ENCODE measurements at places on chromosomes 1 and 21.

GRCh38 chr1:65412256-65412983 lies 8.0 kb upstream of the LEPR start:
- DNase-seq = peak; percentile 37

- no peak for DNase-seq
Observed at GRCh38 chr1:25862785-25863485, 3.7 kb upstream of the AUNIP start.

- no peak for DNase-seq
Observed at GRCh38 chr1:25729045-25729444, 70.9 kb upstream of the SELENON start.

DNA sequence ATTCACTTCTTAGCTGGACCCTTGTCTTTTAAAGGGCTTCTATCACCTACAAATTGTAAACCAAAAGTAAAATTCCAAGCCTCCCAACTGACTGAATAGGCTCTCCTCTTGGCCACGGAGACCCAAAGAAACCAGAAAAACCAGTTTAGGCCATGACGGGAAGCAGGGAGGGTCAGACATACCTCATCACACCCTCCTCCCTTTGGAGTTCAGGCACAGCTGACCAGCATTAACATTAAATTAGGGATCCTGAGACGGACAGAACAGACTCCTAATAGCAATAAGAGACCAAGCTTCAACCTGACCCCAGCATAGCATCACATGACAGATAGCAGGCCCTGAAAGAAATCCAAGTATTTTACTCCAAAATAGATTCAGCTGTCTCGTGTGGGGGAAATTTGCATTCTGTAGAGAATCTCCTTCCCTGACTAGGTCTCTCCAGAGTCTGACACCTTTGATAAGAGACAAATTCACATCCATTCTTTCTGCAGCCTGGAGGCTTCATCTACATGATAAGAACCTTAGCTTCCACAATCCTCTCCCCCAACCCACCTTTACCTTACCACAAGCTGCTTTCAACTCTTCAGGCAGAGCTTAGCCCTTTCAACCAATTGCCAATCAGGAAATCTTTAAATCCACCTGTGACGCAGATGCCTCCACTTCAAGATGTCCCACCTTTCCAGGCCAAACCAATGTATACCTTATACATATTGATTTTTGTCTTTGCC lies 177.1 kb upstream of the RAB4A start:
- no peak for DNase-seq

- DNase-seq = no peak
Observed at GRCh38 chr1:185776522-185776921, 42.3 kb downstream of the HMCN1 start.

- DNase-seq = no peak
Observed at GRCh38 chr1:226226601-226227000, 3.1 kb downstream of the MIXL1 start.

DNA sequence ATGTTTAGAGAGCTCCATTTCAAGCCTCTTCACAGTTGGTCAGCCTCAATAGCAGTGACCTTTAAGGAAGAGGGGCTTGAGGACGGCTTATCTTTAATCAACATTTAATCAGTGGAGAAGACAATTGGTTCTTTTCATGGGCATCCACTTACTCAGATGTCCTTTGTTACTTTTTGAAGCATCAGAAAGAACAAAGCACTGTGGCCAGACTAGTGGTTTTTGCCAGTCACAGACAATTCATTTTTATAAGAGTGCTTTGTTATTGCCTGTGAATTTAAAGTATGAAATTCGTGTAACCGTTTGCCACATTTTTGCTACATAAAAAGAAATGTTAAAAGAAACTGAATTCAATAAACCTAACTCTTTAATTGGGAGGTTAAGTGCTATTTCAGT lies 222.8 kb downstream of the TPR start:
- no peak for DNase-seq

GRCh38 chr1:19483261-19483660 lies 2.1 kb downstream of the CAPZB start:
- no peak for DNase-seq

DNA sequence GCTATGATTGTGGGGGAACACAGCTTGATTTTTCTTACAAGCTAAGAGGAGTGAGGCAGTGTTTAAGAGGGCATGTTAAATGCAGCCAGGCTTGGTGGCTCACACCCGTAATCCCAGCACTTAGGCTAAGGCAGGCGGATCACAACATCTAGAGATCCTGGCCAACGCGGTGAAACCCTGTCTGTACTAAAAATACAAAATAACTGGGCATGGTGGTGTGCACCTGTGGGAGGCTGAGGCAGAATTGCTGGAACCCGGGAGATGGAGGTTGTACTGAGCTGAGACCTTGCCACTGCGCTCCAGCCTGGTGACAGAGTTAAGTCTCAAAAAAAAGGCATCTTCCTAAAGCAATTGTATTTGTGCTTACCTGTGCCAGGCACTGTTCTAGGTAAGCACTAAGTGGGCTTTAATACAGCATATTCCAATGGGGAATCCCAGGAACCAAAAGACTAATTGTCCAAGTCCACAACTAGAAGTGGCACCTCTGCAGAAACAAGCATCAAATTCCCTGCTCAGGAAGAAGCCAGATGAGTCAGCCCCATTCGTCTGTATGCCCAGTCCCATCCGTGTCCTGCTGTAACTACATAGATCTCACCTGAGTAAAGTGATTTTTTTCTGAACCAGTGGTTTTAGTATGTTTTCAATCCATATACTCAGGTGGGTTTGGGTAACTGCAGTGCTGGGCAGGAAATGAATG lies 4.6 kb downstream of the RCC1 start:
- DNase-seq = no peak

GRCh38 chr1:239840790-239841189 lies 250.9 kb upstream of the FMN2 start:
- DNase-seq = no peak

DNA sequence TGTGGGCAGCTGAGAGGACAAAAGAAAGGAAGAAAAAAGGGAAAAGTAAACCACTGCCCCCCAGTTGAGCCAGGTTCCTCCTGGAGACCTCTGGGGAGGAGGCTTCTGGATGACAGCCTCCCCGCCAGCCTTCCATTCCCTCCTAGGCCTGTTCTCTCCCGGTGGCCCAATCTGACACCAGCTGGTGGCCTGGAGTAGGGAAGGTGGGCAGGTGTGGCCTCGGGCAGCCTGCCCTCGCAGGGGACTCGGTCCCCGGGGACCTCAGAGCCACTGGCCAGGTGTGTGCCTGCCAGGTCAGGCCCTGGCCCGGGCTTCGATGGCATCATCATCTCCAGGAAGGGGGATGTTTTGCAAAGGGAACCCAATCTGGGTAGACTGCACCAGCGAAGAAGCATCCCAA lies 159.0 kb downstream of the CASZ1 start:
- DNase-seq = no peak

GRCh38 chr1:201724039-201724765 lies 104.8 kb upstream of the IPO9 start:
- DNase-seq = no peak

GRCh38 chr1:29679316-29679715 lies 443.0 kb downstream of the PTPRU start:
- DNase-seq = no peak

GRCh38 chr1:165426745-165427144 lies 18.2 kb downstream of the RXRG start:
- DNase-seq = no peak

- DNase-seq = no peak
Observed at GRCh38 chr1:66013371-66013770, 220.7 kb downstream of the PDE4B start.

DNA sequence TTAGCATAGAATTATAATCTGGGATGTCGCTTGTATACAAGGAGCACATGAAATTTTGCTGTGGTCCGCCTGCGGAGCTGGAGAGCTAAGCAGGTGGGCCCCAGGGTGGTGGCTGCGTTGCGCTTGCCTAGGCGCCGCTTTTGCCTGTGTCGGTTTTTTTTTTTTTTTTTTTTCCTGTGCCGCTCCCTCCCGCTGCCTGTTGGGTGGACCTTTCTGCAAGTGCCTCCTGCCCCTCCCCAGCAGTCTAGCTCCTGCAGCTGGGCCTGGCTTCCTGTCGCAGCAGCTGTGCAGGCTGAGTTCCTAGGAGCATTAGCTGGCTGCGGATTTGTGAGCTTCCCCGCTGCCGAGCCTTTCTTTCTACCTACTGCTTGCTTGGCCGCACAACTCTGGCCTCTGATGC lies 20.6 kb downstream of the PYHIN1 start:
- no peak for DNase-seq

GRCh38 chr1:244864253-244865027 lies at the start of gene HNRNPU:
Gene HNRNPU, minus strand, starts transcription at chr1:244864543. Its CDS starts 236 bp downstream, at chr1:244864307.
- DNase-seq = peak; percentile 97

- DNase-seq = no peak
Observed at GRCh38 chr1:53462769-53463501, 3.7 kb downstream of the DMRTB1 start.

GRCh38 chr1:202811296-202812175 lies 782 bp downstream of the PCAT6 start:
- DNase-seq = no peak

- DNase-seq = no peak
Observed at GRCh38 chr1:84574936-84575335, 696 bp upstream of the CTBS start.

DNA sequence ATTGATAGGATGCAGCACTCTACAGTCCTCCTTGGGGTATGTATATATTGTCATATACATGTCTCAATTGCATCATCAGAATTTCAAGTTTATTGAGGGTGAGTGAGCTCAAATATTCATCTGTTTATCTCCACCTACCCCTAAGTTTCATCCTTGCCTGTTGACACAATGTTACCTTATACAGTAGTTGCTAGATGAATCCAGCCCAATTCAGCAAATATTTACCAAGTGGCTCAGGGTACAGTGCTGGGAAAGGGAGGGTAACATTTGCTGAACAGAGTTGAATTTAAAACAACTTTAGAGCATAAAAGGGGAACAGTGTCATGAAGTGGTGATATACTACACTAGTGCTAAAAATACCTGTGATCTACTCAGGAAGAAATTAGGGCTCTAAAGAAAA lies 14.4 kb downstream of the ELAVL4 start:
- no peak for DNase-seq

GRCh38 chr1:153513023-153513422 lies 22.8 kb downstream of the S100A6 start:
- DNase-seq = no peak

DNA sequence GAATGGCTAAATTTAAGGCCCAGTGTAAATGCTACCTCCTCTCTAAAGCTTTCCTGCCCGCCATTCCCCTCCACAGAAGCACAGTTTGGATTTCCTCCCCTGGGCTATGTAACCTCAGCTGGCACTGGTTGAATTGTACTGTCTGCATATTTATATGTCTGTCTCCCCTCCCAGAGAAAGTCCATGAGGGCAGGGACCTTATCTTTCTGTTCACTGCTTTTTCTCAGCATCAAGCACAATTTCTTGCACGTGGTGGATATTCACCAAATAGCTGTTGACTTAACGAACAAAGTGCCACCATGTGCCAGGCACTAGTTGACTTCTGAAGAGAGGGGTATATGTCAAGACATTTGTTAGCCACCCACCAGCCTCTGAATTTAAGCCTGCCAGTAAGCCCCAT lies 9.5 kb upstream of the PDIK1L start:
- no peak for DNase-seq

DNA sequence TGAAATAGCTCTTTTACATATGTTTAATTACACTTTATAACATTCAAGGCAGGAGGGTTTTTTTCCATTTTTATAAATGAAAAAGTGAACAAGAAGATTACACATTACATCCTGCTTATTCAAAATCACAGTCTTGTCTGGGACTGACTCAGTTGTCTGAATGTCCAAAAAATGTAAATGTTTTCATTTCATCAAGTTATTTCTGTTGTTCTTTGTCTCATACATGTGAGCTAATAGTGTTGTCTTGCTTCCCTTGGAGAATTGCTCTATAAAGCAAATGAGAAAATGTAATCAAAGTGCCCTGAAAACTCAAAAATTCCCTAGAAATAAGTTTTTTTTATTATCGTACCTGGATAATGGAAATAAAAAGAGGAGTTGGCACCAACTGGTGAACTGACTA lies 242.9 kb downstream of the GRIK1 start:
- DNase-seq = no peak

DNA sequence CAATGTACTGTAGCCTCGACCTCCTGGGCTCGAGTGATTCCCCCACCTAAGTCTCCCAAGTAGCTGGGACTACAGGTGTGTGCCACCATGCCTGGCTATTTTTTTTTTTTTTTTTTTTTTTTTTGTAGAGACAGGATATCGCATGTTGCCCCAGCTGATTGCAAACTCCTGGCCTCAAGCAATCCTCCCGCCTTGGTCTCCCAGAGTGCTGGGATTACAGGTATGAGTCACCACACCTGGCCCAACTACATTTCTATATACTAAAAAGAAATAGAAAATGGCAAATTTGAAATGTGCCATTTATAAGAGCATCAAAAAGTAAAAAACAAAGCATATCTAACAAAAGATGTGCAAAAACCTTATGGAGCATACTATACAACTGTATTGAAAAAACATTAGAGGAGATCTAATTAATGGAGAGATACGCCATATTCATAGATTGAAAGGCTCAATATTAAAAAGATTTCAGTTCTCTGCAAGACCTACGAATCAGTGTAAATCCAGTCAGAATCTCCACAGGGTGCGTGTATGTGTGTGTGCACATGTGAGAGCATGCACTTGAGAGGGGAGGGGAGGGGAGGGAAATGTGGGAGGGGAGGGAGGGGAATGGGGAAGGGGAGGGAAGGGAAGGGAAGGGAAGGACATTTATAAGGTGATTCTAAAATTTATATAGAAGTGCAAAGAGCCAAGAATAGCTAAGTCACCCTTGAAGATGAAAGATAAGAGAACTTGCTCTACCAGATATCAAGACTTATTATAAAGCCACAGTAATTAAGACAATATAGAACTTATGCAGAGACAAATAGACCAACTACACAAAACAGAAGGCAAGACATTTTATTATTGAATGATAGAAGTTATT lies 15.5 kb upstream of the PADI4 start:
- no peak for DNase-seq

DNA sequence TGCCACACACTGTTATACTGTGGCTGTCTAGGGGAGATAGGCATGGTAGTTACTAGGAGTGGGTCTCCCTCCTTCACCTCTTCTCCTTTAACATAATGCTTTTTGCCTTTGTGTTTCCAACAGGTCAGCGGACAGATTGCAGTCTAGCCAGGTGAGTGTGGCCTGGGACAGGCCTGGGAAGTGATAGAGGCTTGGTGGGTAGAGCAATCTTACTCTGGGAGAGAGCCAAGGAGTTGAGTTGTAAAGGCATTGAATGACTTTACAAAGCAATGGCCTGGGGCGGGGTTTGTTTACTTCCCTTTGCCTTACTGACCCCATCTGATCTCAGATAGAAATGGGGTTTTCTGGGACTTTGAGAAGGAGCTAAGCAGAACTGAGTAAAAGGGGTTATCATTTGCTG lies 51.0 kb upstream of the IKBKE start:
- no peak for DNase-seq

DNA sequence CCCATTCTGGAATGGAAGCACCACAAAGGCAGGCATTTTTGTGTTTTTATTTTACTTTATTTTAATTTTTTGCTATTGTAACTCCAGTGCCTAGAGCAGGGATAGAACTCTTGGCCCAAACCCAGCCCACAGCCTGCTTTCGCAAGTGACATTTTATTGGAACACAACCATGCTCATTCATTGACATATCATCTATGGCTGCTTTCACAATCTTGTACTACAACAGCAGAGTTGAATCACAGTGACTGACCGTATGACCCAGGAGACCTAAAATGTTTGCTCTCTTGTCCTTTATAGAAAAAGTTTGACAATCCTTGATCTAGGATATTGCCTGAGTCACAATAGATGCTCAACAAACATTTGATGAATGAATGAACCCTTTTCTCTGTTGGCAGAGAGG lies 83.9 kb upstream of the ATP1A1 start:
- DNase-seq = no peak
